Subcutaneous preadipocyte (primary cell): ENCODE measurements at places on chromosomes 16 and 17. TPM values are rescaled to one million over a fixed set of nuclear protein-coding genes. Genes with fewer than 3 reads are reported as not detected.

PRDM7 gene
- total RNA-seq: not detected in 2 replicates

ATF7IP2 gene
- 2.5 and 4.0 TPM in 2 replicates for total RNA-seq

KCNH4 gene
- total RNA-seq: not detected in 2 replicates

ATAD5 gene
- 3.7 and 8.0 TPM in 2 replicates for total RNA-seq

HOXB13 gene
- under 0.01 TPM in 1 of 2 replicates, not detected in the other for total RNA-seq

PHKG2 gene
- 18.0 and 20.5 TPM in 2 replicates for total RNA-seq

NUP85 gene
- 37.1 and 49.5 TPM in 2 replicates for total RNA-seq

PARD6A gene
- total RNA-seq: 0.59 and 1.1 TPM in 2 replicates

ZNF629 gene
- 13.6 and 14.1 TPM in 2 replicates for total RNA-seq

TNK1 gene
- 0.20 TPM in 1 of 2 replicates, not detected in the other for total RNA-seq

FOXN1 gene
- total RNA-seq: not detected in 2 replicates

CDRT15 gene
- not detected in 2 replicates for total RNA-seq

TPPP3 gene
- 0.37 and 0.98 TPM in 2 replicates for total RNA-seq

GOT2 gene
- 23.5 and 37.3 TPM in 2 replicates for total RNA-seq

TMC6 gene
- 2.7 TPM in 1 of 2 replicates, not detected in the other for total RNA-seq

PRRT2 gene
- total RNA-seq: 0.39 and 0.73 TPM in 2 replicates

MYCBPAP gene
- total RNA-seq: 0.98 and 1.1 TPM in 2 replicates

SEPTIN1 gene
- total RNA-seq: 0.20 TPM in 1 of 2 replicates, not detected in the other

KRTAP4-3 gene
- total RNA-seq: not detected in 2 replicates

INTS2 gene
- 14.7 and 19.0 TPM in 2 replicates for total RNA-seq

COPZ2 gene
- total RNA-seq: 24.8 and 44.1 TPM in 2 replicates

EPN2 gene
- 29.8 and 57.3 TPM in 2 replicates for total RNA-seq

MYH8 gene
- total RNA-seq: not detected in 2 replicates

HS3ST3A1 gene
- total RNA-seq: 9.9 and 57.7 TPM in 2 replicates
